Activated CD4-positive, CD25-positive, alpha-beta regulatory T cell treated with anti-CD3 and anti-CD28 coated beads, Interleukin-2, amount 50 U/mL, for 16 hours (primary cell): ENCODE measurements at places on chromosomes 7 and 10.

GRCh38 chr10:69757206-69757552 is 44.5 kb upstream of the COL13A1 start:
- no peak for DNase-seq

DNA sequence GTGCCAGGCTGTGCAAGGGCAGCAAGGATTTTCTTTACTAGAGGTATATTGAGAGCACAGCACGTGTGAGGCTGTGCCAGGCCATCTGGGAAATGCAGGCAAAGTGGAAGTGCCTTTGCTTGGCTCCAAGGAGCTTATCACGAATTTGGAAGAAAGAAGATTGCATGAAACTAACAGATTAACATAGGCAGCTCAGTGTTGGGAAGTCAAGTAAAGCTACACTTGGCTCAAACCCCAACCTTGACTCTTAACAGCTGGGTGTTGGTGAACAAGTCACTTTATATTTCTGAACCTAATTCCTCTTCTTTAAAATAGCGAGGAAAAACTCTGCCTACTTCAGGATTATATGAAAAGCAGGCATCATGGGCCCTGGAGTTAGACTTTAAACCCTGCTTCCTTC is 105.2 kb downstream of the PLCE1 start:
- no peak for DNase-seq

DNA sequence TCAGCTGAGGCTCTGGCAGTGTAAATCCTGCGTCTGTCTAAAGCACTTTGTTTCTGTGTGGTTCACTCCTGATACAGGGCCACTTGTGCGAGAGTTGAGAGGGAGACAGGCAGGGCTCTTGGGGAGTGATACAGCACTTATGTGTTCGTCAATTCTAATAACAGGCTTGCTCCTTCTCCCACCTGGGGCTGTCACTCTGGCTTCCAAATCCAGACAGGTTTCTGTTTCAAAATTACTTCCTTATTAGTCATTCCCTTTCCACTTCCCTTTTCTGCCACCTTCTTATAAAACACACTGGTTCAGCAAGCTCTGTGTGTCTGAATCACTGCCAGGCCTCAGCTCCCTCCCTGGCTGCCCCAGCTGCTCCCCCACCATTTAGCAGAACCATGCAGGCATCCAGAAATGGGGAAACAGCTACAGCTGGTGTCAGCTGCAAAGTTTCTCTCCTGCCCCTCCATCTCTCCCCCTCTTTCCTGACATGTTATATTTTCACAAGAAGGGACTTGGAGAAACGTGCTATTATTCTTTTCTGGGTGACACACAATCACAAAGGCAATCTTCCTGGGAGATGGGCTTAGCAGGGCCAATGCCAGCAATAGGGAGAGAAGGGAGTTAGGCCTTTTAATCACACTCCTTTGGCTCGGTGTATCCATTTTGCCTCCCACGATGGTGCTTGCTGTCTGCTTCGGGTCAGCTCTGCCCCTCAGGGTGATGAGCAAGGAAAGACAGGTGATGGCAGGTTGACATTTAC is 58.4 kb upstream of the ZNRF2 start:
- DNase-seq = no peak

GRCh38 chr10:21020545-21020944 is 123.4 kb upstream of the NEBL start:
- DNase-seq = no peak

GRCh38 chr7:36132012-36132411 is 21.0 kb upstream of the EEPD1 start:
- no peak for DNase-seq

DNA sequence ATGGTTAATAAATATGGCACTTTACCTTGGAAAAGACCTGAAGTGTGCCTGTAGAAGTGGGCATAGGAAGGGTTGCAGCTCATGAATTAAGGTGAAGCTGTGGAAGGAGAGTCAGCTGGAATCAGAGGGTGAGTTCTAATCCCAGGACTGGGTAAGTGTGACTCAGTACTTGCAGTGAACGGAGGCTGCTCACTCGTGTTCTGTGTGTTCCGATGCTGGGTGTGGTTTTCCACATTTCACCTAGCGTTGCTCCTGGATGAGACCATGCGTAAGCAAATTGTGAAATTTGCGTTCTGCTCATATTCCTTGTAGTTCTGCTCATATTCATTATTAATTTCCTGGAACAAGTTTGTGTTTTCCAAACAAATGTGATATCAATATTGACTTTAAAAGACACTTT is 22.4 kb upstream of the TMEM236 start:
- no peak for DNase-seq

DNA sequence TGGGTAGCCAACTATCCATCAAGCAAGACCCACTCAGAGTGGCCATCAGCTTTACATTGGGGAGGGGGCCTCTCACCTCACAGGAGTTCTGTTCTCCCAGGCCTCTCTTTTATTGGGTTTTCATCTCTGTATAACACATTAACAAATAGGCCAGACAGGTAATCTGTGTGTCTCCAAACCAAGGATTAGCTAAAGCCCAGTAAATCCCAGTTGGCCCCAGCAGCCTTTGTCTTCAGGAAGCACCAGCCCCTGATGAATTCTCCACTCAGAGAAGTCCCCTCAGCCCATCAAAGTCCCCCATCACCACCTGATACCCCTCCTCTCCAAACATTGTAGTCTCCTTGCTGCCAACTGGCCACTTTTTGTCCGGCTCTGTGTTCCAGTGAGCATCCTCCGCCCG is 16.9 kb upstream of the SLF2 start:
- no peak for DNase-seq
